ENCODE measurements at places on chromosomes 4 and X. TPM values are rescaled to one million over a fixed set of nuclear protein-coding genes. Genes with fewer than 3 reads are reported as not detected.

The KCTD8 gene
- polyA plus RNA-seq: 1.3 TPM

The XAGE1A gene
- polyA plus RNA-seq: not detected

The HOPX gene
- 8.8 TPM for polyA plus RNA-seq

The TBL1X gene
- 50.5 TPM for polyA plus RNA-seq

The NOCT gene
- polyA plus RNA-seq: 2.5 TPM

The ABCB7 gene
- 16.4 TPM for polyA plus RNA-seq

The SNCA gene
- 38.8 TPM for polyA plus RNA-seq

The SUPT20HL1 gene
- polyA plus RNA-seq: 0.05 TPM

DNA sequence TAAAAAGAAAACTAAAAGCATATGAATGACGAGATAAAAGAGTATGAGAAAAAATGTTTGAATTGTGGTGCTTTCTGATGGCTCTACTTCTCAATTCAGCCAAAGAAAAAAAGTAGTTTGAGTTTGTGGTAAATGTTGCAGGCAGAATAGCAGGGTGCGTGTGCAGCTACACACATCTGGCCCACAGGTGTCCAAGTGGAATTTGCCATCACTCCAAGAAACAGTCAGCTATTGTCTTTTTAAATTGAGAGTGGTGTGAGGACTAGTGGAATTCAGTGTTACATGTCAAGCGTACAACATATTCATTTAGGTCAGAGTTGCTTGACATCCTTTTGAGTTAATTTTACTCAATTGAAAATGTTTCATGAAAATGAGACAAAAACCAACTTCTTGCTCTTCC is 424.8 kb upstream of the MAD2L1 start:
- no peak overlapping the region for H3K27ac ChIP-seq
- no peaks in the 10 kb centered on the region for H3K27me3 ChIP-seq
- H3K4me3 ChIP-seq: no peak overlapping the region
- no peak for DNase-seq
- H3K36me3 ChIP-seq: no peaks in the 10 kb centered on the region

GRCh38 chr4:8538703-8539567 is 41.3 kb upstream of the GPR78 start:
- no peak for DNase-seq
- no peaks in the 10 kb centered on the region for H3K36me3 ChIP-seq
- no peak overlapping the region for H3K27ac ChIP-seq
- H3K27me3 ChIP-seq: no peaks in the 10 kb centered on the region
- H3K4me3 ChIP-seq: no peak overlapping the region

GRCh38 chrX:30483996-30484395 is 93.6 kb downstream of the TASL start:
- H3K36me3 ChIP-seq: no peaks in the 10 kb centered on the region
- H3K27me3 ChIP-seq: no peaks in the 10 kb centered on the region
- H3K4me1 ChIP-seq: no peaks in the 10 kb centered on the region
- no peak overlapping the region for H3K4me3 ChIP-seq
- no peak for DNase-seq

GRCh38 chr4:80459918-80460473 is 124.5 kb downstream of the CFAP299 start:
- H3K36me3 ChIP-seq: no peaks in the 10 kb centered on the region
- H3K4me1 ChIP-seq: peaks cover 2% of the 10 kb centered on the region
- H3K4me3 ChIP-seq: no peak overlapping the region
- no peak overlapping the region for H3K27ac ChIP-seq
- DNase-seq: no peak

GRCh38 chr4:76311896-76312331 is 5.4 kb downstream of the STBD1 start:
- H3K4me3 ChIP-seq: no peak overlapping the region
- peaks cover 2% of the 10 kb centered on the region for H3K4me1 ChIP-seq
- DNase-seq: no peak
- no peaks in the 10 kb centered on the region for H3K27me3 ChIP-seq
- no peaks in the 10 kb centered on the region for H3K36me3 ChIP-seq

GRCh38 chr4:81039351-81039972 is 9.0 kb downstream of the BMP3 start:
- peaks cover 2% of the 10 kb centered on the region for H3K4me1 ChIP-seq
- no peak overlapping the region for H3K4me3 ChIP-seq
- no peaks in the 10 kb centered on the region for H3K36me3 ChIP-seq
- DNase-seq: no peak
- no peak overlapping the region for H3K27ac ChIP-seq

DNA sequence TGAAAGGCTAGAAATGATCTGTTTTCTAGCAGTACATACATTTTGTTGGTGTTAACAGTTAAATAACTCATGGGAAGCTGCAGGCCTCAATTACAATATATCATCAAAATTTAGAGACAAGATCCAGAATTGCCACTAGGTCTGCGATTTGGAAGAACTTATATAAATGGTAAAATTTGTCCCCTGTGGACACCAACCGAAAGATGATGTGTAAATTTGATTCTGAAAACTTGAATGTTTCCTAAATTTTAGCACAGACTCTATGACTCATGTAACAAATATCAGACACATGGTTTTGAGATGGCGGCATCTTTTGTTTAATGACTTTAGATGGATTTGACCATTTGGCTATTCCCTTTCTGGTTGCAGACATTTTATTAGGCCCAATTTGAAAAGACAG is 6.0 kb upstream of the HPGDS start:
- no peaks in the 10 kb centered on the region for H3K4me1 ChIP-seq
- no peaks in the 10 kb centered on the region for H3K36me3 ChIP-seq
- no peaks in the 10 kb centered on the region for H3K27me3 ChIP-seq
- no peak overlapping the region for H3K4me3 ChIP-seq
- DNase-seq: no peak

GRCh38 chr4:173410079-173410478 is 11.2 kb upstream of the SCRG1 start:
- no peak overlapping the region for H3K27ac ChIP-seq
- H3K27me3 ChIP-seq: no peaks in the 10 kb centered on the region
- no peak for DNase-seq

DNA sequence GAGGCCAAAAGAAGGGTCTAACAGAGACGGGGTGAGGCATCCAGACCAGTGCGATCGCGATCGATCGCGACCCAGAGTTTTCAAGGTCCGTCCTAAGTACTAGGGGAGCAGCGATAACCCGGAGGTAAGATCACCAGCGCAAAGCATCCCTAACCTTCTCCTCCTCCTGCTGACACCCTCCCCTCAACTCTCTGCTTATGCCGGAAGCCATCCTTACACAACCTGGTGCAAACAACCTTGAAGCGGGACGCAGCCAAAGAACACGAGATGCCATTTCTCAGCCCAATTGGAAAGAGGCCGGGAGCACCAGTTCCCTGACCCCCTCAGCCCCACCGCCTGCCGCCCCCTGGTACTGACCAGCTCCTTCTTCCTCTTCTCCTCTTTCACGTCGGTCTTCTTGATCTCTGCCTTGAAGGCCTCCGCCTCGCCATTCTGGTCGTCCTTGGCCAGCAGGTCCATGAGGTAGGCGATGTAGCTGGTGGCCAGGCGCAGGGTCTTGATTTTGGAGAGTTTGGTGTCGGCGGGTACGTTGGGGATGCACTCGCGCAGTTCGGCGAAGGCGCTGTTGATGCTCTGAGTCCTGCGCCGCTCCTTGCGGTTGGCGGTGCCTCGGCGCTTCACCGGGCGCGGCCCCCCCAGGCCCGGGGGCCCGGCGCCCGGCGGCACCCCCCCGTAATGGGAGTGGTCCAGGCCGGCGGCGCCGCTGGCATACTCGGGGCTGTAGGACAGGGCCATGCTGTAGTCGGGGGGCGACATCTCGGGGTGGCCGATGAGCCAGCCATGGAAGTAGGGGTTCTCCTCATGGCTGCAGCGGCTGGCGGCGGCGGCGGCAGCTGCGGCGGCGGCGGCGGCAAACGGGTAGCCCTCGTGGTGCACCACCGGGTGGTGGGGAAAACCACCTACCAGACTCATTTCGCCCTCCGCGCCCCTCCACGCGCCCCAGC is 1.4 kb downstream of the HAND2 start:
- no peaks in the 10 kb centered on the region for H3K27me3 ChIP-seq
- peak; percentile 71 for DNase-seq
- peak overlapping the region; percentile 70 for H3K4me3 ChIP-seq
- H3K36me3 ChIP-seq: no peaks in the 10 kb centered on the region

- no peaks in the 10 kb centered on the region for H3K36me3 ChIP-seq
- no peak overlapping the region for H3K4me3 ChIP-seq
- peaks cover 2% of the 10 kb centered on the region for H3K4me1 ChIP-seq
- peak overlapping the region; percentile 46 for H3K27ac ChIP-seq
Observed at GRCh38 chrX:70219938-70220764, 14.3 kb upstream of the AWAT1 start.

GRCh38 chrX:10414862-10415261 is 205.5 kb downstream of the MID1 start:
- H3K4me3 ChIP-seq: no peak overlapping the region
- H3K36me3 ChIP-seq: no peaks in the 10 kb centered on the region
- no peaks in the 10 kb centered on the region for H3K4me1 ChIP-seq
- DNase-seq: no peak

GRCh38 chr4:150950657-150951288 is 64.3 kb downstream of the LRBA start:
- H3K36me3 ChIP-seq: no peaks in the 10 kb centered on the region
- no peaks in the 10 kb centered on the region for H3K4me1 ChIP-seq
- no peak overlapping the region for H3K4me3 ChIP-seq
- no peak overlapping the region for H3K27ac ChIP-seq
- no peak for DNase-seq

- no peaks in the 10 kb centered on the region for H3K27me3 ChIP-seq
- H3K27ac ChIP-seq: no peak overlapping the region
- no peak for DNase-seq
- H3K4me1 ChIP-seq: peaks cover 2% of the 10 kb centered on the region
Observed at GRCh38 chr4:74100531-74100930, 1.5 kb upstream of the CXCL2 start.

GRCh38 chrX:47523713-47524166 is 37.3 kb upstream of the ARAF start:
- H3K4me1 ChIP-seq: no peaks in the 10 kb centered on the region
- H3K27me3 ChIP-seq: no peaks in the 10 kb centered on the region
- H3K4me3 ChIP-seq: peak overlapping the region; percentile 50

DNA sequence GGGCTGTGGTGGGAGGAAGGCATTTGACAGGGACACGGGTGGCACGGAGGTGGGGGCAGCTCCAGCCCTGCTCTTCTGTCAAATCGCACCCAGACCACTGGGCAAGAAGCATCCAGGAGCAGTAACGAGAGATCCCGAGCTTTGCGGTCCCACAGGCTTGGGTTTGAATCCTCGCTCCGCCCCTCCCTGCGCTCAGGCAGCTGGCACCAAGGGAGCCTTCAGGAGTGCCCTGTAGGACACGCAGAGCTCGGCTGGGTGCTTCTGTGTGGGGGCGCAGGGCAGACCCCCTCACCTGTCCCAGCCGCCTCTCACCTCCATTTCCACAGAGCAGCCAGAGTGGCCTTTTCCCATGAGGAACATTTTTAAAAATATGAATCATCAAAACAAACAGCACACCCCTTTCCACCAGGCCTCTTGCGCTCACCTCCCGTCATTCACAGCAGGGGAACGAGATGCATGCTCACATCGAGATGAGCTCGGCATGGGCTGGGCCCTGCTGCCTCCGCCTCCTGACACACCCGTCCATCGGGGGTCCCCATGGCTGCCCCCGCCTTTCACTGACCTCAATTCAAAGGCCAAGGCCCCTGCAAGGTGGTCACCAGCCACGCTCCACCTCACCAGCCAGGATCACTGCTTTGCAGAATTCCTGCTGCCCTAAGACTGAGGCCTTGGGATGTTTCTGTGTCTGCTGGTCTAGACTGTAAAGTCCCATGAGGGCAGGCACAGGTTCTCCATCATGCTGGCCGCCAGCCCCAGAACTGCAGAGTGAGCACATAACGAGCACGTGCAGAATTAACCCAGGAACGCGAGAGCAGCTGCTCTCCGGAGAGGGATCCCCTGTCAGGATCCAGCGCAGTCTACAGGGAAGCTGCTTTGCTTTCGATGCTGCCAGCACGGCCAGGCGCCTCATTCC is 52.7 kb downstream of the ACOX3 start:
- no peaks in the 10 kb centered on the region for H3K36me3 ChIP-seq
- H3K4me1 ChIP-seq: peaks cover 24% of the 10 kb centered on the region
- H3K27ac ChIP-seq: no peak overlapping the region
- H3K27me3 ChIP-seq: no peaks in the 10 kb centered on the region
